ENCODE measurements at places on chromosomes 5 and 9.

- no peak for DNase-seq
These were observed 85.4 kb upstream of the PRRC1 start for GRCh38 chr5:127431977-127432585.

GRCh38 chr5:145543968-145544367 is 291.2 kb downstream of the PRELID2 start:
- no peak for DNase-seq

DNA sequence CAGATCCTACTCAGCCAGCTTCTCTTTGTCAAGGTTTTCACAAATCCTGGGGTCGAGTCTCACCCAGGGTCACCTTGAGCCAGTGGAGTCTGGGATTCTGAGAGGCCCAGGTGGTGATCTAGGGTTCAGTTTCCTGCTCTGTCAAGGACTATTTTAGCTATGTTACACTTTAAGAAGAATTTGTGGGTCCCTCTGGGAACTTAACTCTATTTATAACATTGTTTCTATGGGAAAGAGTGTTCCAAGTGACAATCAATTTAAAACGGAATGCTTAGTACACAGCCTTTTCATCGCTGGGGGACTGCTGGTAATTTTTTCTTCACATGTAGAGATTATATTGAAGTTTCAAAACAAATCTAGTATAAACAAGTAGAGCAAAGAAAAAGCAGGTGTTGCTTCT is 26.9 kb upstream of the TMEM252 start:
- DNase-seq = no peak

DNA sequence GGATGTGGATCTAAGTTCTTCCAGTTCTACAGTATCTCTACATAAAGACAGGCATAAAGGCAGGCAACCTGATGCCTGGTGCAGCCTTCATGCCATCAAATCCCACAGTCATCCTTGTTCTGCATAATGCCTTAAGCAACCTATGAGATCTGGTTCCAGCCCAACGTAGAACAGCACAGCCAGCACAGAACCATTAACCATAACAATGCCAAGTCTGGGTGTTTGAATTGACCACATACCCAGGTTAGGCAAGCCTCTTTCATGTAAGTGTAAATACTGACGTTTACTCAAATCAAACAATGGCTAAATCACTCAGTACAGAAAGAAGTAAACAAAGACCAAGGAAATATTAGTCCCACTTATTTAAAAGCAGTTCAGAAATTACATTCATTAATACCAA is 195.0 kb downstream of the ADAMTSL1 start:
- DNase-seq = no peak

- DNase-seq = no peak
These were observed 7.6 kb upstream of the RIC1 start for GRCh38 chr9:5621327-5621726.

DNA sequence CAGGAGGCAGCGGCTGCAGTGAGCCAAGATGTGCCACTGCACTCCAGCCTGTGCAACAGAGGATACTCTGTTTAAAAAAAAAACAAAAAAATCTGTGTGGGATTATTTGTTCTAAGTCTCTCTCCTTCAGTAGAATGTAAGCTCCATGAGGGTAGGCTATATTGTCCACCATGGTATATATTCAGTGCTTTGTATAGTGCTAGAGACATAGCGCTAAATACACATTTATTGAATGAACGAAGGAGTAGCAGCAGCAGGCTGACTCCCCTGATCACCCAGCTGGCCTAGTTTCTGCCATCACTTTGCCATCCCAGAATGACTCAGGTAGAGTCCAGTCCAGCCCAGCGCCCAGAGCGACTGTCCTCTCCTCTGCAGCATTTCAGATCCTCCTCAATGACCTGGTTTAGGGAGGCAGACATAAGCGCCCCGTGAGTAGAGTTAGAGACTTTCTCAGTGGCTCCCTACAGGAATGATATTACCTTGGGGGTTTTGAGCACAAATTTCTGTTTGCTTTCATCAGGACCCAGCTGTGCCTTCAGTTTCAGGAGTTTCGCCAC is 716 bp downstream of the HARS1 start:
- DNase-seq = no peak

DNA sequence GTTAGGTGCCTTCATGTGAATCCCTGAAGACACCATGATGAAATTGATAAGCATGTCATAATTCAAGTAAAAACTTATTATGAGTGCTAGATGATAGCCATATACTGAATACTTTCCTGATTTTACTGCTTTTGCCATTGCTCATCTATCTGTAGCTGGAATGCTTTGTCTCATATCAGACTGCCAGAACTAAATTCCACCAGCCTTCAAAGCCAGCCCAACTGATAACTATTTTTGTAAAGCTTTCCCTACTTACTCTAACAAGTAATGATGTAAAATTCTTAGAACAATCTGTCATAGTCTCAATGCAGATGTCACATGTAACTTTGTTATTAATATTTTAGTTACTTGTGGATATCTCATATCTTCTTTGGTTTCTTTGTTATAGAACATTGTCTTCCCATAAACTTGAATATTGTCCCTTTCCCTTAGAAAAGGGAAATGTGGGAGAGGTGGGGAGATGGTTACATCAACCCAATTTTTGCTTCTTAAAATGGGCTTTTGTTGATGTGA is 128.3 kb downstream of the ZCCHC7 start:
- no peak for DNase-seq

GRCh38 chr5:163609910-163610309 is 104.5 kb downstream of the MAT2B start:
- no peak for DNase-seq

DNA sequence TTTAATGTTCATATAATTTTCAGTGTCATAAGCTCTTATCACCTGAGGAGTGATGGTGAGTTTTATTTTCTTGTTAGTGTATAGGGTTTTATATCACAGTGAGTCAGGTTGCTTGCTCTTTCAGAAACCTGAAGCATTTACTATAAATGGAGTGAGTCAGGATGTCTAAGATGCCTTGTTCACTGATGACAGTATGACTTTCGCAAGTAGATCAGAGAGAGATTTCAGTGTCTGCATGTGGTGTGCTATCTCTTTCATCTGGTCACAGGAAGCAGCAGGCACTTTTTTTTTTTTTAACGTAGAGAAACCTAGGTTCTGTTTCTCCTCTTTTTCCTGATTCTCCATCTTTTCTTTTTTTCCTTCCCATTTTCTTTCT is 237.1 kb downstream of the DMRTA1 start:
- DNase-seq = no peak

DNA sequence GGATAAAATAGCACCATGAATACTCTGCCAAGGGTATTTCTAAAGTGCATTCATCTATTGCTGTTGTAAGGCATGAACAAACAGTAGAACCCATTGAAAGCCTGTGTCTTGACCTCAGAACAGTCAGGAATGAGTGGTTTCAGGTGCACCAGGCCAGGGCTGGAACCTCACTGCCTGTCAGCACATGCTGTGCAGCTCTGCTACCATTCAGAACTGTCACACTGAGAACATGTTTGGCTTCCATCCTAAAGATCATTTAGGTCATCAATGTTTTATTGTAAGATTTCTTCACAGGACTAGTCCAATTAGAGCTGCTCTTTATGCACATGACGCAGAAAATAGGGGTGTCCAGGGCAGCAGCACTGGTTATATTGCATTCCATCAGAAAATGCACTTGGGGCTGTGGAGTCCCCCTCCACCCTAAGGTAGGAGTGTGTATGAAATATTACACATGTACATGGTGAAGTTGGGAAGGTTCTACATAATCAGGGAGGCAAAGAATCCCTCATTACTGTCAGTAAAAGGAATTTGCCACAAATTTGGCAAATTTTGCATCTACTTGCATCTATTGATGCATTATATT is 408.0 kb downstream of the CTNND2 start:
- DNase-seq = no peak

DNA sequence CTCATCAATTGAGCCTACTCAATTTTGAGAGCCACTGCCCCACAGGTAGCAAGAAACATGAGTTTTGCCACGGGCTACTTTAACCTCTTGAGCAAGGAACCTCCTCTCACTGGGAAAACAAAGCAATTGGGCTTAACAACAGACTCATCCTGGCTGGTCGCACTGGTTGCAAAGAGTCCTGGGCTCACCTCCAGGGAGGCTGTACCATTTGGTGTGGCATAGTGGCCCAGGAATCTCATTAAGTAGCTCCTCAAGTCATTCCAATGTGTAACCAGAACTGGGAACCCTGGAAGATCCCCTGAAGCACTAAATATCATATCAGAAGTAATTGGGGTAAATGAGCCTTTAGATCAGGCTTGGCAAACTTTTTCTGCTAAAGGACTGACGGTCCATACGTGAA is 78.5 kb downstream of the MYO10 start:
- no peak for DNase-seq

DNA sequence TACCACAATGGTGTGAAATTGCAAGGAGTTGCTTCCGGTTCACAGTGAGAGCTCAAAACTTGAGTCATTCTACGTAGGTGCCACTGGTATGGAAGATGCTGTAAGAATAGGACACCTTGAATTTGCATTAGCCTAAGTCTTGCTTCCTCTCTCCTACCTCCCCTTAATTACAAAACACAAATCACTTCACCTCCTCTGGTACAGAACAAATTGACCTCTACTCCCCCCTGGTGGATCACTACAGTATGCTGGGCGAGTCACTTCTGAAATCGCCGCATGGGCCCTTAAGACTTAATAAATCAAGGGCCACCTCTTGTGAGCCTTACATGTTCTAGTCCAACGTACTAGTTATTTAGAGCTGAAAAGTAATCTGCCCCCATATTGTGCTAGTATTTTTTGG is 145.3 kb upstream of the SMARCA2 start:
- DNase-seq = no peak

GRCh38 chr5:175542232-175542965 is 64.0 kb downstream of the SFXN1 start:
- DNase-seq = no peak

- no peak for DNase-seq
These were observed 23.5 kb upstream of the ERAP2 start for GRCh38 chr5:96852759-96853158.

DNA sequence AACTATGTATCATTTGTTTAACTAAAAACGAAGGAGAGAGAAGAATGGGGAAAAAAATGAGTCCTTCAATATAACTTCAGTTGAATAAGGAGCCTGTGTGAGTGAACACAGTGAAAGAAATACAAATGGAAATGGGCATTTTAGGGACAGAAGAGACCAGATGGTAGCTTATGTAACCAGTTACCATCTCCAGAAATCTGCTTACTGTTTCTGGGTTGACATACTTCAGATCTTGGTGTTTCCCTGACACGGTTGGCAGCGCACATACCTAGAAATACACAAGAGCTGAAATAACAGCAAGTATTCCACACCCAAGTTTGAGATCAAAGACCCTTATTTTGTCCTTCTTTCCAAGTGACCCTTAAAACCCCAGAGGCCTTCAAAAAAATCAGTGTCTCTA is 14.9 kb upstream of the GFRA3 start:
- no peak for DNase-seq

- DNase-seq = no peak
These were observed 745.2 kb upstream of the WWC1 start for GRCh38 chr5:167546270-167546669.

DNA sequence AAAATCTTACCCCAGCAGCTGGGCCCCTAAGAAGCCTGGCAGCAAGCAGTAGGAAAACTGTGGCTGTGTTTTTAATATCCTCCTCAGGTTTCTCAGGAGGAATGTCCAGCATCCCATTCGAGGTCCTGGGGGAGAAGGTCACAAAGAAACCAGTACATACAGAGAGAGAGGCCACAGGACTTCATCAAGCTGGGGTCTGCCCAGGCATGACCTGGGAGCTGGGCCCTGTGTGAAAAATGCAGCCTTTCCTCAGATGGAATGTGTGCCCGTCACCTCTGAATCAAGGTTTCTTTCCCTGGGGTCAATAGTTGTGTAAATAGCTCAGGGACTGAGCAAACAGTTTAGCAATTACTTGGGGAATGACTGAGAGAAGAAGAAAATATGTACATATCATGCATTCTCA is 33.9 kb upstream of the RAD23B start:
- DNase-seq = no peak

- no peak for DNase-seq
These were observed 183.4 kb downstream of the SPOCK1 start for GRCh38 chr5:137315534-137316345.

DNA sequence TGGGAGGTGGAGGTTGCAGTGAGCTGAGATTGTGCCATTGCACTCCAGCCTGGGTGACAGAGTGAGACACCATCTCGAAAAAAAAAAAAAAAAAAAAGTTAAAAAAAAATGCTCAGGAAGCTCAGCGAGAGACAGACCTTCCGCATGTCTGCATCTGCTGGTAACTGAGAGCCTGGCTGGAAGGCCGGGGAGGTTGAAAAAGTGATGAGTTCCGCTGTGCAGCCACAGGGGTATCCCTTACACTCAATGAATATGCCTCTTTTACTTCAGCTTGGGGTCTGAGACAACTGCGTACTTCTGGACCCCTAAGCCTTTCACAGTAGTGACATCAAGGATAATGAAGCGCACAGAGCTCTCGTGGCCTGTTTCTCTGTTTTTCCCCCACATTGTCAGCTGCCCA is 179.9 kb upstream of the KLF4 start:
- no peak for DNase-seq

GRCh38 chr9:107280543-107280942 is 2.5 kb upstream of the RAD23B start:
- DNase-seq = no peak

DNA sequence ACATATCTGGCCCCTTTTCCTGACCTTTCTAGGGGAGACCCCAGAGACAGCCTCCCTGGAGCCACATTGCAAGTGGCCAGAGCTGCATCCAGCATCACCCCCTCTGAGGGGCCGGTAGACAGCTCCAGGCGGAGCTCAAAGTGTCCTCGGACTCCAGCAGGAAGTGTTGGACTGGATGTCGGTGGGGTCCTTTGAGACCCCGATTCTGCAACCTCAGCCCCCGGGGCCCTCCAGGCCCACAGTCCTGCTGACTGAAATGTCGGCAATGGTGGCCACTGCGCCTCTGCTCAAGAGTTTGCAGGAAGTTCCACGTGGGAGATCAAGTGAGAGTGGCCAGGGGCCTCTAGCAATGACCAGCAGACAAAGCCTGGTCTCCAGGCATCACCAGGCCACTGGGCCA is 115.9 kb upstream of the FOXD4L5 start:
- no peak for DNase-seq

DNA sequence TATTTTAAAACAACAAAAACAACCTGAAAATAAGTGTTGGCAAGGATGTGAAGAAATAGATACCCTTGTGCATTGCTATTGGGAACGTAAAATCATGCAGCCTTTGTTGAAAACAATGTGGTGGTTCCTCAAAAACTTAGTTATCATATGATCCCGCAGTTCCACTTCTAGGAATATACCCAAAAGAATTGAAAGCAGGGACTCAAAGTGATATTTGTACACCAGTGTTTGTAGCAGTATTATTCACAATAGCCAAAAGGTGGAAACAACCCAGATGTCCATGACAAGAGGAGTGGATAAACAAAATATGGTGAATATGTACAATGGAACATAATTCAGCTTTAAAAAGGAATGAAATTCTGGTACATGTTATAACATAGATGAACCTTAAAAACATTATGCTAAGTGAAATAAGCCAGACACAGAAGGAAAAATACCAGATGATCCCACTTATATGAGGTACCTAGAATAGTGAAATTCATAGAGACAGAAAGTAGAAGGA is 29.0 kb downstream of the IRF1 start:
- no peak for DNase-seq

GRCh38 chr9:78756813-78757510 is 460.0 kb downstream of the PSAT1 start:
- DNase-seq = no peak

GRCh38 chr5:141716009-141716408 is 34.0 kb upstream of the ARAP3 start:
- DNase-seq = no peak

GRCh38 chr9:37004424-37004935 is 29.6 kb downstream of the PAX5 start:
- DNase-seq = no peak

- DNase-seq = no peak
These were observed 108.0 kb upstream of the RAD23B start for GRCh38 chr9:107175041-107175440.

- DNase-seq = no peak
These were observed 73.7 kb downstream of the FEM1C start for GRCh38 chr5:115470921-115471320.
